Epithelial cell of alveolus of lung (primary cell): ENCODE measurements at places on chromosomes 2 and 18. TPM values are rescaled to one million over a fixed set of nuclear protein-coding genes. Genes with fewer than 3 reads are reported as not detected.

Gene PSTPIP2
- total RNA-seq: 3.3 and 11.2 TPM in 2 replicates

Gene STPG4
- 1.0 TPM in 1 of 2 replicates, not detected in the other for total RNA-seq

Gene HOXD9
- not detected in 2 replicates for total RNA-seq

Gene ANKRD30B
- not detected in 2 replicates for total RNA-seq

Gene IL1RN
- 0.13 TPM in 1 of 2 replicates, not detected in the other for total RNA-seq

Gene IL1RL1
- total RNA-seq: 2.1 and 108 TPM in 2 replicates

Gene ICA1L
- 1.8 and 4.9 TPM in 2 replicates for total RNA-seq

Gene EFHD1
- total RNA-seq: 0.40 and 2.2 TPM in 2 replicates

Gene CD8B2
- not detected in 2 replicates for total RNA-seq

Gene TMEM18
- 18.4 and 39.4 TPM in 2 replicates for total RNA-seq

Gene MRPS9
- total RNA-seq: 13.7 and 18.1 TPM in 2 replicates

Gene VWA3B
- total RNA-seq: not detected in 2 replicates

Gene NTSR2
- not detected in 2 replicates for total RNA-seq

Gene TBR1
- under 0.01 and 0.32 TPM in 2 replicates for total RNA-seq

Gene PARD3B
- total RNA-seq: 1.4 and 2.7 TPM in 2 replicates

Gene TRIM54
- 0.24 TPM in 1 of 2 replicates, not detected in the other for total RNA-seq

Gene C2orf80
- total RNA-seq: not detected in 2 replicates

Gene DPYSL5
- not detected in 2 replicates for total RNA-seq

Gene SLC11A1
- total RNA-seq: 0.13 TPM in 1 of 2 replicates, not detected in the other

Gene SDC1
- 12.1 and 32.2 TPM in 2 replicates for total RNA-seq

Gene LINC00305
- not detected in 2 replicates for total RNA-seq

Gene PLEKHA3
- total RNA-seq: 4.8 and 6.0 TPM in 2 replicates

Gene FEV
- total RNA-seq: not detected in 2 replicates

Gene ALPP
- total RNA-seq: not detected in 2 replicates

Gene MTHFD2
- 45.3 and 186 TPM in 2 replicates for total RNA-seq

Gene MOGAT1
- not detected in 2 replicates for total RNA-seq
